ENCODE measurements at places on chromosomes 13 and 19.

DNA sequence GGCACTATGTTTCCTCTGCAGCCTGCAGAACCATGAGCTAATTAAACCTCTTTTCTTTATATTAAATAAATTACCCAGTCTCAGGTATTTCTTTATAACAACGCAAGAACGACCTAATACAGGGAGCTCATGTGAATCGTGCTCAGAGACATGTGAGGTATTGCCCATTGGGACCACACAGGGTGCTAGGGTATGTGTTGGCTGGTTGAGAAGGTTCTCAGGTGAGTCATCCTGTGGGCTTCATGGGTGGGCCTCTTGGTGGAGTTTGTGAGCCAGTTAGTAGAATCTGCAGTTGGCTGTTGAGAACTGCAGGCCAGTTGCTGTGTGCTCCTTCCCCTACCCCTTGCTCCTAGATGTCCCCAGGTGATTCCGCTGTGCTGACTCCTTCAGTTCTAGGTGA, 163.0 kb downstream of the HS6ST3 start:
- no peak for DNase-seq

DNA sequence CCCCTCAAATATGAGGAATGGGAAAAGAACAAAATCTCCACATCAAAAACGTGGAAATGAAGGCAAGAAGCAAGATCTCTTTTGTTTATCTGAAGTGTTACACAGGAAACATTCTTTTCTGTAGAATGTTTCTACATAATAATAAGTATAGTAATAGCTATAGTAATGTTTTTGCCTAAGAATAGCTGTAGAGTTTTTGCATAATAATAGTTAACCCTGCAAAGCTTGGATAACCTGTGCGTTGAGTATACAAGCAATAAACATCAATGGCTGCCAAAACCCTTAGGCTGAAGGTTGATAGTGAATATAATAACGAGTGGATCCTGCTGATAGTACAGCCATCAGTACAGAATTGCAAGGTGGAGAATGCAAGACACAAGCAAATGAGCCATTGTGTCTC, 11.1 kb upstream of the LILRA5 start:
- DNase-seq, result no peak

DNA sequence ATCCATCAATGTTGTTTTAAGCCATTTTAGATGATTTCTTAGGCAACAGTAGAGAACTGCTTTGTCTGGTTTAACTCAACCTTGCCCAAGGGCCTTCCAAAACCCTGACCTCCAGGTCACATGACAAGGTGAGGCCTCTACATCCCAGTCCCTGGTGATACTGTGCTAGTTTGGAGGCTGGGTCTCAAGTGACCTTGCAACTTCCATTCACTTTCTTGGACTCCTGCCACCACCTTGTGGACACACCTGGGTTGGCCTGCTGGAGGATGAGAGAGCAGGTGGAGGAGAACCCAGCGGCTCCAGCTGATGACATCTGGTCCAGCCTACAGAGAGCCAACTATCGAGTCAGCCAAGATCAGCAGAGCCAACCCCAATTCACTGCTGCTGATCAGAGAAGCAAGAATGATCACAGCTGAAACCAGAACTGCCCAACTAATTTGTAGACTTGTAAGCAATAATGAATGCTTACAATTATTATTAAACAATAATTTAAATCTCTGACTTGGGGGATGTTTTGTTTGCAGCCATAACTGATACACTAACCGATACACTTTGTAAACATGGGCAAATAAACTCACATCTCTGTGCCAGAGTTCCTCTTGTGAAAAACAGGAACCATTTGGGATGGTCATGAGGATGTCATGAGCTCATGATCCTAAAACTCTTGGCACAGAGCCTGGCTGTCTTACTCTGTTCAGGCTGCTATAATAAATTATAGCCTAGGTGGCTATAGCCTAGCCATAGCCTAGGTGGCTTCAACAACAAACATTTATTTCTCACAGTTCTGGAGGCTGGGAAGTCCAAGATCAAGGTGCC, 11.5 kb downstream of the FAM187B start:
- DNase-seq, result no peak

DNA sequence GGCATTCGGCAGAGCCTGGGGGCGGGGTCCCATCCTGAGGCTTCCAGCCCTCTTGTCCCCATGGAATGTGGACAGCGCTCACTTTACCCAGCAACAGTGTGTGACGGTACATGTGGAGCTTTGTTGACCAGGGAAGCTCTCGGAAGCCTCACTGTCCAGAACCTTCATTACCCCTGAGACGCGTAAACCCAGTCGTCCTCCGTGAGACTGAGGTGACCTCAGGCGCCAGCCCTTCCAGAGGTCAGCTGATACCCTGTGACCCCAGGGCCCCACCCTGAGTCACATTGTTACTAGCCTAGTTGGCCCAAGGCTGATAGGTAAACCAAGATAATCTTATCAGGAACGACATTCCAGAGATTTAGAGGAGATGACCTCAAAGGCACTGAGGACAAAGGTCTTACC, 10.2 kb upstream of the TMEM160 start:
- no peak for DNase-seq

GRCh38 chr13:98410612-98411011, 166.3 kb downstream of the STK24 start:
- peak; percentile 68 for DNase-seq

DNA sequence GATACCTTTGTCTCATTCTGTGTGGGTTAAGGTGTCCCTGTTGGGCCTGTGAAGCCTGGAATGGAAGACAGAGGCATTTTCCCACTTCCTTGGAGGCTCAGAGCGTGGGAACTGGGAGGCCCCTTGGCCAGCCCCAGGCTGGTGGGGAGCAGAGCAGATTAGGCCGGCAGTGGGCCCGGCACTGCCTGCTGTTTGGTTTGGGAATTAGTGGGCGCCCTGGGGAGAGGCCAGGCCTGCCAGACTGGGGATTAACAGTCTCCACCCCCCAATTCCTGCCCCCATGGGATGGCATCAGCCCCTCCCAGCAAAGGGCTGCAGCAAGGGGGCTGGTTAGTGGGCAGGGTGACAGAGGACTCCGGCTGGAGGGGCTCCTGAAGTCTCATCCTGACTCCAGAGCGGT, 3.1 kb upstream of the BEST2 start:
- no peak for DNase-seq

GRCh38 chr13:85405316-85405897, 393.8 kb downstream of the SLITRK6 start:
- DNase-seq, result no peak

GRCh38 chr13:80483157-80483556, 142.2 kb upstream of the SPRY2 start:
- DNase-seq, result no peak

- DNase-seq, result peak; percentile 81
These were observed 182.7 kb upstream of the TSC22D1 start for GRCh38 chr13:44758630-44759383.

DNA sequence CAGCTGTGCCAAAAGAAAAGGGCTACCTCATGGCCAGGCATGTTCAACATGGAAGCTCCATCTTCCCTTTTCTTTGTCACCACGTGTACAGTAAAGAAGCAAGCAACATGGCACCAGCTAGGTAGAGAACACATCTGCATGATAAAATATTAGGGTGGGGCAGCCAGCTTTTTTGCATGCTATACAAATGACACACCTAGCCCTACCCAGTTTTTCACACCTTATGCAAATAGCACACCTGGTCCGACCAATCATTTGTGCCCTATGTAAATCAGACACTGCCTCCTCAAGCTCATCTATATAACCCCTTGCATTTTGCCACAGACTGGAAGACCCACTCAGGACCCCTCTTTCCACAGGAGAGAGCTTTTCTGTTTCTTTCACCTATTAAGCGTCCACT, 85.5 kb downstream of the STOML3 start:
- DNase-seq, result no peak

- no peak for DNase-seq
These were observed 1518.2 kb upstream of the PCDH20 start for GRCh38 chr13:62933809-62934208.

GRCh38 chr13:44084146-44084545, 204.4 kb downstream of the LACC1 start:
- no peak for DNase-seq

- no peak for DNase-seq
These were observed 6.2 kb downstream of the RPL28 start for GRCh38 chr19:55391702-55392615.

All from fibroblast of skin of left biceps (primary cell).